ENCODE measurements at places on chromosomes 7 and 10. TPM values are rescaled to one million over a fixed set of nuclear protein-coding genes. Genes with fewer than 3 reads are reported as not detected.

Gene NOS3
- total RNA-seq = 1.3 TPM

DNA sequence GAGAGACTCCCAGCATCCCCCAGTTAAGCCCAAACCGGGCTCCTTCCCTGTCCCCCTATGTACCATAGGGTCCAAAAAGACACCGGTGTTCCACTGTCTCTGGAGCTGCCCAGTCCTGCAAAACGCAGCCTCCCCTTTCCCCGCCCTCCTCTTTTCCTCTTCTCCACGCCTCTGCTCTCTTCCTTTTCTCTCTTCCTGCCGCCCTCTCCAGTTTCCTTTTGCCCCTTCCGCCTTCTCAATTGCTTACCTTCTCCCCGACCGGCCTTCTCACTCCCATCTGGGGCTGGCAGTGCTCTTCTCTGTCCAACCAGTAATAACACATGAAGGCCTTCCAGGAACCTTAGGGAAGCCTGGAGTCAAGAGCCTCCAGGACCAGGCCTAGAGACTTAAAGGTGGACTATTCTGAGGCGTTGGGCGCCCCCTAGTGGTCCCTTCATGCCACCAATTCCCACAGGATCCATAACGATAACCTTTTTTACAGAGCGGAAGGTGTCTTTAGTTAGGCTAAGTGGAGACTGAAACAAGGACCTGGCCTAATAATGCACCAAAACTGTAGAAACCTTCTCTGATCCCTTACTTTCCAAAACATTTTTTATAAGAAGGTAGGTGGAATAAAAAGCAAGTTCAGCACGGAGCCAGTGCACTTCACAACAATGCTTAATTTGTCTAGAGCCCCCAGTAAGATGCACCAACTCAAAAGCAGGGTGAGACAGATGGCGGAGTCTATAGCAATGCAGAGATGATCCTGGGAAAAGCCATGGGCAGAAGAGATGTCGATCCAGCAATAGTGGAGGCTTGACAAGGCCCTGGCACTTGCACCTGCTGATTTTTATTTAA lies 27.2 kb upstream of the MSRB2 start:
- peak; percentile 77 for DNase-seq

Gene ZNF511
- 27.1 TPM for total RNA-seq

Gene SH2D4B
- total RNA-seq = not detected

DNA sequence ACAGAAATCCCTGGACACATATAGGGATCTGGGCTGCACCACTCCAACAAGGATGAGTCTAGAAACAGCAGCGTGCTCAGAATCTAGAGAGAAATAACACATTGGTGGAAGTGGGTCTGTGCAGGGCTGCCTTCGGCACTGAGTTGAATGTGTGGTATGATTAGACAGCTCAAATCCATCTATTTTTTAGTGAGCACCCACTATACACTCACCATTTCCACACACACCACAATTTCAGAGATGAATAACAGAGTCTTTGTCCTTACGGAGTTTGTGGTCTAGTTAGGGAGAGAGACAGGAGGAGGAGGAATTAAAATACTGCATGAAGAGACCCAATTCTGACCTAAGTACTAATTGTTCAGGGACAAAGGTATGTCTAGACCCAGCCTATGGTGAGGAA lies 44.2 kb downstream of the JAZF1 start:
- no peak for DNase-seq

DNA sequence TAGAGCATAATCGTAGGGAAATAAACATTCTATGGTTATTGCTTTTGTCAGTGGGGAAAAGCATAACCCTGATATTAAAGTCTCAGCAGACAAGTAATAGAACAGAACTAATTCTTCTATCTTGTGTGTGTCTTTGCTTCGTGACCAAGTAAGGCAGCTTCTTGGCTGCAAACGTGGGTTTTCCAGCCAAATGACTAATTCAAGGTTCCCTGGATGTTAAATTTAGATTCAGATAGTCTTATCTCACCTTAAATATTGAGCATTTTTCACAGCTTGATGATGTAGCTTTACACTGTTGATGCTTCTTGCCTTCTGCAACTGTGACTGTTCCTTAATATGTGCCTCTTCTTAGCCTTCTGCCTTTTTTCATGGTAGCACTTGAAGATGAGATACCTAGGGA lies 113.0 kb downstream of the EXOC4 start:
- no peak for DNase-seq
